ENCODE measurements at places on chromosomes 1 and 21. TPM values are rescaled to one million over a fixed set of nuclear protein-coding genes. Genes with fewer than 3 reads are reported as not detected.

GRCh38 chr1:215104283-215104682 is 21.7 kb downstream of the KCNK2 start:
- no peaks in the 10 kb centered on the region for H3K36me3 ChIP-seq
- no peak overlapping the region for H3K4me3 ChIP-seq
- H3K4me1 ChIP-seq, result peaks cover 8% of the 10 kb centered on the region
- DNase-seq, result no peak

GRCh38 chr21:40471103-40471502 is 375.9 kb downstream of the DSCAM start:
- no peak overlapping the region for H3K4me3 ChIP-seq
- no peaks in the 10 kb centered on the region for H3K27me3 ChIP-seq
- H3K36me3 ChIP-seq, result no peaks in the 10 kb centered on the region
- H3K27ac ChIP-seq, result no peak overlapping the region
- no peaks in the 10 kb centered on the region for H3K4me1 ChIP-seq

GRCh38 chr1:234624724-234625117 is 14.7 kb upstream of the IRF2BP2 start:
- H3K36me3 ChIP-seq, result peaks cover 13% of the 10 kb centered on the region
- H3K4me1 ChIP-seq, result peaks cover 71% of the 10 kb centered on the region
- no peak overlapping the region for H3K4me3 ChIP-seq
- no peak overlapping the region for H3K27ac ChIP-seq

DNA sequence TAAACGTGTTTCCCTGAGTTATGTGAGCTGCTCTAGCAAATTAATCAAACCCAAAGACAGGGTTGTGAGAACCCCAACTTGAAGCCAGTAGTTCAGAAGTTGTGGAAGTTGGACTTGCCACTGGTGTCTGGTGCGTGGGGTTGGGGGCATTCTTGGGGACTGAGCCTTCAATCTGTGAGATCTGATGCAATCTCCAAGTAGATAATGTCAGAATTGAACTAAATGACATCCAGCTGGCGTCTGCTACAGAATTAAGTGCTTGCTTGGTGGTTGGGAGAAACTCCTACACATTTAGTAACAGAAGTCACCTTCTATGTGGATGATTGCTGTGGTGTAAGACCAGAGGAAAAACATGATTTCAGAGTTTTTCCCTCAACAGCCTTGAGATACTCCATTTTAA is 207.4 kb downstream of the FGGY start:
- H3K27ac ChIP-seq, result no peak overlapping the region
- no peaks in the 10 kb centered on the region for H3K27me3 ChIP-seq
- DNase-seq, result no peak
- H3K4me1 ChIP-seq, result peaks cover 41% of the 10 kb centered on the region
- H3K36me3 ChIP-seq, result peaks cover 4% of the 10 kb centered on the region

- peaks cover 20% of the 10 kb centered on the region for H3K27me3 ChIP-seq
- DNase-seq, result no peak
- peaks cover 11% of the 10 kb centered on the region for H3K4me1 ChIP-seq
- H3K4me3 ChIP-seq, result no peak overlapping the region
- H3K27ac ChIP-seq, result no peak overlapping the region
Observed at GRCh38 chr1:69569576-69570328, 2.0 kb downstream of the LRRC7 start.

- peaks cover 20% of the 10 kb centered on the region for H3K36me3 ChIP-seq
- no peak overlapping the region for H3K4me3 ChIP-seq
- peaks cover 35% of the 10 kb centered on the region for H3K4me1 ChIP-seq
- peaks cover 39% of the 10 kb centered on the region for H3K27me3 ChIP-seq
- DNase-seq, result no peak
Observed at GRCh38 chr1:40781608-40781971, 2.0 kb upstream of the KCNQ4 start.

- DNase-seq, result no peak
- no peak overlapping the region for H3K27ac ChIP-seq
- H3K4me3 ChIP-seq, result no peak overlapping the region
- no peaks in the 10 kb centered on the region for H3K36me3 ChIP-seq
Observed at GRCh38 chr1:158115126-158115525, 65.6 kb upstream of the CD1D start.

- no peak overlapping the region for H3K4me3 ChIP-seq
- H3K36me3 ChIP-seq, result no peaks in the 10 kb centered on the region
- H3K27me3 ChIP-seq, result peaks cover 12% of the 10 kb centered on the region
- no peaks in the 10 kb centered on the region for H3K4me1 ChIP-seq
- H3K27ac ChIP-seq, result no peak overlapping the region
Observed at GRCh38 chr1:159282118-159282517, 20.0 kb upstream of the FCER1A start.

The FAAH gene
- 31.4 TPM for total RNA-seq

DNA sequence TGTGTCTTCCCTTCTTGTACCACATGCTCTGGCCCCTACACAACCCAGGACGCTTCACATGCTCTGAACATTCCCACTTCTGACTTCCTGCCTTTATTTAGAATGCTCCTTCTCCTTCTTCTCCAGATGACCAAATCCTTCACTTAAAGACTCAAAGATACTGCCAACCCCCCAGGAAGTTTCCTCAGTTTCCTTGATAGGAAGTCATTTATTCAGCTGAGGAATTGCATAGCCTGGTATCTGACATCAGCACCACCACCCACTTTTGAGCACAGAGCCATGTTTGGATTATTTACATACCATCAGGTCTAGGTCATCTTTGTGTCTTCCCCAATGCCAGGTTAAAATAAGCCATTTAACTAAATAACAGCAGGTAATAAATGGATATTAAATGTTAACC is 42.4 kb downstream of the GFI1 start:
- H3K27me3 ChIP-seq, result peaks cover 30% of the 10 kb centered on the region
- no peak overlapping the region for H3K4me3 ChIP-seq
- H3K27ac ChIP-seq, result peak overlapping the region; percentile 5
- H3K4me1 ChIP-seq, result peaks cover 16% of the 10 kb centered on the region

The WDR47 gene
- total RNA-seq, result 6.8 TPM

DNA sequence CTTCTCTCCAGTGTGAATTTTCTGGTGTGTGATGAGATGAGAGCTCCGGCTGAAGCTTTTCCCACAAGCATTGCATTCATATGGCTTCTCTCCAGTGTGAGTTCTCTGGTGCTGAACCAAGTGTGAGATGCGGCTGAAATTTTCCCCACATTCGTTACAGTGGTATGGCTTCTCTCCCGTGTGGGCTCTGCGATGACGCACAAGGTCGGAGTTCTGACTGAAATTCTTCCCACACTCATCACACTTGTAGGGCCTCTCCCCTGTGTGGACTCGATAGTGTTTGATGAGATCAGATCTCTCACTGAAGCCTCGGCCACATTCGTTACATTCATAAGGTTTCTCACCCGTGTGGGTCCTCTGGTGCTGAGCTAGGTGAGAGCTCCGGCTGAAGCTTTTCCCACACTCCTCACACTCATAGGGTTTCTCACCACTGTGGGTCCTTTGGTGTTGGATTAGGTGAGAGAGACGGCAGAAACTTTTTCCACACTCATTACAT is 7.4 kb downstream of the ZNF436 start:
- H3K27me3 ChIP-seq, result no peaks in the 10 kb centered on the region
- no peak overlapping the region for H3K4me3 ChIP-seq
- peaks cover 44% of the 10 kb centered on the region for H3K36me3 ChIP-seq
- DNase-seq, result no peak
- peak overlapping the region; percentile 15 for H3K27ac ChIP-seq
- H3K4me1 ChIP-seq, result peaks cover 3% of the 10 kb centered on the region
